Activated CD4-positive, alpha-beta memory T cell treated with anti-CD3 and anti-CD28 coated beads, Interleukin-2, amount 10 ng/mL, durations not matched to agents 7 days and 5 days (primary cell): ENCODE measurements at places on chromosomes 4 and X.

DNA sequence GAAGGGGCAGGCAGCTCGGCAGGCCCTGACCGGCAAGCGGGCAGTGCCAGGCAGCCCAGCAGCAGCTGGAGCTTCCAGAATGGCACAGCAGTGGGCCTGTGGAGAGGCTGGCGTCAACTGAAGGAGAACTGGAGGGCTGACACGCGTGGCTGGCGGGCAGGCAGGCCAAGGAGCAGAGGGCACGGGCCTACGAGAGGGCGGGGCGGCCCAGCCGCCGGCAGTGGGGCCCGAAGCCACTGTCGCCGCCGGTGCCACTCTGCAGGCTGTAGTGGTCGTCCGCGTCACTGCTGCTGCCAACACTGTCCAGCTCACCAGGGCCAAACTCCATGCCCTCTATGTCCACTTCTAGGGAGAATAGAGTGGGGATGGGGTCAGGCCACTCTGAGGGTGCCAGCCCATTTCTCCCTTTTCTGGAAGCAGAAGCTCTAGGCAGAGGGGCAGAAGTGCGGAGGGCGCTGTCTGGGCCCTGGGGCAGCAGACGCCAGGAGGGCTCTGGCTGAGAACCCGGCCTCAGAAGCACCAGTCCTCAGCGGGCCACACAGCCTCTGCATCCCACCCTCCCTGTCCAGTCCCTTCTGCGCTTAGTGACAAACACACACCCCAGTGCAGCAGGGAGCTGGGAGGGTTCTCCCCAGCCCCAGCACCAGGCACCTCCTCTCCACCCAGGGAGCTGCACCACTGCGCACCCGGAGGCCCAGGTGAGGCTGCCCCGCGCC, 8.6 kb upstream of the HAUS3 start:
- DNase-seq: peak; percentile 15

DNA sequence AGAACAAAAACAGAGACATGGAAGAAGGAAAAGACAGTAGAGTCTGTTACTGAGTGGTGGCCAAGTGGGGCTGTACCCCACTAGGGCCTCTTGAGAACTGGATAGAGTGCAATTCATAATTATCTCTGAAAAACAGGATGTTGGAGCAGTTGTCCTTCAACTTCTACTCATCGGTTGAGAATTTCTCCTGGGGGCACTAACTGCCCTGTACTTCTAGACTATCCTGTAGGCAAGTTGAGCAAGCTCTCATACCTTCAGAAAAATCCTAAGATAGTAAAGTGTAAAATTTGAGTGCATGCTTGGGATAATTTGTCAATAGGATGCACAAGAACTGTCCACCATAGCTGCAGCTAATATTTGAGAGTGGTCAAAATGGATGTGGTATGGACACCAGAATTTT, 179.7 kb upstream of the CNKSR2 start:
- no peak for DNase-seq

- DNase-seq: no peak
Measured at GRCh38 chr4:173397604-173398003, 1.3 kb downstream of the SCRG1 start.

DNA sequence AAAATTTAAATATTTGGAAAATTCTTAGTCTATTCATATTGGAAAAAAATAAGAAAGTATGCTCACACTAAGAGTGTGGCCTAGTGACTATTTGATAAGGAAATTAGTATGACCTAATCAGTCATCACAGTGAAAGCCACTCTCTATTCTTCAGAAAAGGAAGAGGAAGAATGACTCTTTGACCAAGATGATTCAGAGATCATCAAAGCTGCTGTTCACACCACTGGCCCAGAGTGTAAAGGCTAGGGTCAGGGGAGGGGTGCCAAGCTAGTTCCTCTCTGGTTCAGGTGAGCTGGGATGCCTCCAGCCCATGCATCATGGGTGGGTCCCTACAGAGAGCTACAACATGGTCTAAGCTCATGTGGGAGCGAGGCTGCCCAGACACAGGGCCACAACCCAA, 396.9 kb upstream of the NDST3 start:
- no peak for DNase-seq

DNA sequence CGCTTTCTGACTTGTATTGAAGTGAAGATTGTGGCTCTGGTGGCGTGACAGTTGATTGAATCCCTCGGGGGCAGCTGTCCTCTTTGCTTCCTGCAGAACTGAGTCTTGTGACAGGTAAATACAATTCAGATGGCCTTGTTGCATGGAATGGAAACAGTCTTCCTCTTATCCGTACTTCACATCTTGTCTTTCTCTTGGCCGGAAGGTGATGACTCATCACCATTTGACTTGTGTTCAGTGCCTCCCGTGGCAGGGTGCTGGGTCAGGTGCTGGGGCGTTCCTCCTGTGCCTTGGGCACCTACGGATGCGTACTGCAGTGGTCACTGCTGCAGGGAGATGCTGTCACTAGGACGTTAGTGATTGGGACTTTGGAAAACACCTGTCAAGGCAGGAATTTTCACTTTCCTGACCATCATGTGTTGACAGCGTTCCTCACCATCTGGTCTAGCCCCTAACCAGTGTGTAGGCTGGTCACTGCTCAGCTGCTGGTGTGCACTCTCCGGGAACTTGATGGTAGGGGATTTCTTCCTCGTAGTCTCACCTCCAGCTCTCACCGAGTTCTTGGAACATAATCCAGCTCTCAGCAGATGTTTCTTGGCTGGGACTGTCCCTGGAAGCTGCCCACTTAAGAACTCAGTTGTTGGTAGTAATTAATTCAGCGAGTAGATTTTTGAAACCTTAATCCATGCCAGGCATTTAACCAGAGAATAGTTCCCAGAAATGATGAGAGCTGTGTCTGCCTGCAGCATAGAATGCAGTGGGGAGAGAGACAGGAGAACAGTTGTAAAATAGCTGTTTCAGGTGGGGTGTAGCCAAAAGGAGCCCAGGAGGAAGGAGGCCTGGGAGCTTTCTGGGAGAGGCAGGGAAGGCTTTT, 7.2 kb downstream of the TBC1D14 start:
- peak; percentile 80 for DNase-seq

DNA sequence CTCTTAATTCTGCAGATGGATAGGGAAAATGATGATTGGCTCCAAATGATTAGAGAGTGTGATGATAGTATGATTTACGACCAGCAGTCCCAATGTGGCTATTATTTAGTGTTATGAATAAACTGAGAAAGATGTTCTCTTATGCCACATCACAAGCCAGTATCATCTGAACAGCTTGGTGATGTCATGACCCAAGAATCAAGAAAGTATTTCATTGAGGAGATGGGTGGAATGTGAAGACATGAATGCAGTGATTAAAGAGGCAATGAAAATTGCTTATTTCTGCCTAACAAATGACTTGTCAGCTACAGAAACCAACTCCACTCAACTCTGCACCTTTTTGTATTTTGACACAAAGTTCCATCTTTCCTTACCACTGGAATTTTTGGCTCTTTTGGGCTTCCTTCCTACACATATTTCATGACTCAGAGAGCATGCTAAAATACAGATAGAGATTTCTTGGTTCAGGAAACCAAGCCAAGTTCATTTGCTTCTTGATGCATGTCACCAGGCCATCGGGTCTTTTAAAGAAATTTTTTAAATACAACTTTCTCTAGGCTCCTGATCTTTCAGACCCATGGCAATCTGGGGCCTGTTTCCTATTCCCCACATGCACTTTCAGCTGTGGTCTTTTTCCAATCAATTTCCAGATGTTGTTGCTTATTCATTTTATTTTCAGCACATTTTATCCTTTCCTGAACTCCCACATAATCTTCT, 174.2 kb downstream of the HHIP start:
- DNase-seq: no peak

DNA sequence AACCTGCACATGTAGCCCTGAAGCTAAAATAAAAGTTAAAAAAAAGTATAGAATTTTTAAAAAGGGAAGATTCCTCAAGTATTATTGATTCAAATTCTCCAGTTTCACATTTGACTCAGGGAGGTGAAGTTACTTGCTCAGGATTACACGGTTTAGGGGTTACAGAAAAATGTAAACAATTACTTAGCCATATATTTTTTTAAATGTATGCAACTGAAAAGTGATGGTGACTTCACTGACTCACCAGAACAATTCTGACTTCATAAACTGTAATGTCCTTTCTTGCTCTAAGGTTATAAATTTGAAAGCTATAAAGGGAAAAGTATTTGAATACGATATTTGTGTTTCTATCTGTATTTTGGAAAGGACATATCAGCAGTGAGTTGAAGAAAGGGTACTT, 371.2 kb downstream of the SPRY1 start:
- no peak for DNase-seq

GRCh38 chr4:124529131-124529530, 183.4 kb downstream of the ANKRD50 start:
- no peak for DNase-seq

- DNase-seq: no peak
Measured at GRCh38 chr4:104210420-104210819, 284.3 kb downstream of the CXXC4 start.

DNA sequence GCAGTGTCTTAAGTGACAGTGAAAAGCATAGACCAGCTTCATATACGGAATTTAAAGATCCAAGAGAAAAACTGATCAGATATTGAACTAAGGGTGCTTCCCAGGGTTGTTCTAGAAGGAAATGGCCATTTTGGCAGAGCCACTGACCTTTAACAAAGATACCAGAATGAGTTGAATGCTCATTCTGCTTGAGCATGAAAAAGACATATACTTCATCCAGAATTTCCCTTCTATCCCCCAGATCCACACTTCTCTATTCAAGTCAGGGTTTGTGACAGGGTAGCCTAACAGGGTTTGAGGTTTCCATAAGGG, 45.6 kb upstream of the FAM9C start:
- no peak for DNase-seq

DNA sequence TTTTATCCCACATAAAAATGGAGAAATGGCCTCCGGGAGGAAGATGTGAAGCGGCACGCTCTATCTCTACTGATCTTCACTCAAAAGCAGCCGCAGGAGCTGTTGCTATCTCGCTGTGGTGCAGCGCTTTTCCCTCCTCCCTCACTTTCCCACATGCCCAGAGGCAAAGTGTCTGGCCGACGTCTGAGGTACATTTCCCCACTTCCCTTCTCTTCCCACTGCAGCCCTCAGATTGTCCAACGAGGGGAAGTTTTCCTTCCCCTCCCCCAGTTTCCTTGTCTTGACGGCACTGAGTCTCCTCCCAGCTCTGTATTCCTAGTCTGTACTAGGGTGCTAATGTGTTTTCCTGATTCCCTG, 660 bp upstream of the COL25A1 start:
- DNase-seq: no peak

DNA sequence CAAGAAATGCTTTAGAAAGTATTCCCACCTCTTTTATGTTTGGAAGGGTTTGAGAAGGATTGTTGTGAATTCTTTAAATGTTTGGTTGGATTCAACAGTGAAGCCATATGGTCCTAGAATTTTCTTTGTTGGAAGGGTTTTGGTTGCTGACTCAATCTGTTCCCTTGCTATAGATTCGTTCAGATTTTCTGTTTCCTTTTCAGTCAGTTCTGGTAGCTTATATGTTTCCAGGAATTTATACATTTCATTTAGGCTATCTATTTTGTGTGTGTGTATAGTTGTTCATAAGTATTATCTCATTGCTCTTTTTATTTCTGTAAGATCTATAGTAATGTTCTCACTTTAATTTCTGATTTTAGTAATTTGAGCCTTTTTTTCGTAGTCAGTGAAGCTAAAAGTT, 114.4 kb downstream of the MSN start:
- DNase-seq: no peak

DNA sequence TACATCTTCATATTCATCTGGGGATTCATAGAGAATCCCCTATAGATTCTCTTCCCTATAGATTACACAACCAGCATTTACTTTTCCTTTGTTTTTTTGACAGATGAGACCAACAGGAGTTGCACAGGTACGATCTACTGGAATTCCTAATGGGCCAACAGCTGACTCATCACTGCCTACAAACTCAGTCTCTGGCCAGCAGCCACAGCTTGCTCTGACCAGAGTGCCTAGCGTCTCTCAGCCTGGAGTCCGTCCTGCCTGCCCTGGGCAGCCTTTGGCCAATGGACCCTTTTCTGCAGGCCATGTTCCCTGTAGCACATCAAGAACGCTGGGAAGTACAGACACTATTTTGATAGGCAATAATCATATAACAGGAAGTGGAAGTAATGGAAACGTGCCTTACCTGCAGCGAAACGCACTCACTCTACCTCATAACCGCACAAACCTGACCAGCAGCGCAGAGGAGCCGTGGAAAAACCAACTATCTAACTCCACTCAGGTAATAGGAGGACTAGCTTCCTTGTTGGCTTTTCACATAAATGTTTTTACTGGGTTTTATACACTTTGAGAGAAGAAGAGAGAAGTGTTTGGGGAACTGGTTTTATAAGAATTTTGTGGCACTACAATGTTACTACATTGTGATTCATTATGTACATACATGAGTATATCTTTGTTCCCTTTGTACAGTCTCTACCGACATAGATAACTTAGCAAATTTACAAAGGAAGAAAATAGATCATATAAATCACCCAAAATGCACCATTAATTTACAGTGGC, 137.2 kb downstream of the DIPK2B start:
- DNase-seq: no peak

DNA sequence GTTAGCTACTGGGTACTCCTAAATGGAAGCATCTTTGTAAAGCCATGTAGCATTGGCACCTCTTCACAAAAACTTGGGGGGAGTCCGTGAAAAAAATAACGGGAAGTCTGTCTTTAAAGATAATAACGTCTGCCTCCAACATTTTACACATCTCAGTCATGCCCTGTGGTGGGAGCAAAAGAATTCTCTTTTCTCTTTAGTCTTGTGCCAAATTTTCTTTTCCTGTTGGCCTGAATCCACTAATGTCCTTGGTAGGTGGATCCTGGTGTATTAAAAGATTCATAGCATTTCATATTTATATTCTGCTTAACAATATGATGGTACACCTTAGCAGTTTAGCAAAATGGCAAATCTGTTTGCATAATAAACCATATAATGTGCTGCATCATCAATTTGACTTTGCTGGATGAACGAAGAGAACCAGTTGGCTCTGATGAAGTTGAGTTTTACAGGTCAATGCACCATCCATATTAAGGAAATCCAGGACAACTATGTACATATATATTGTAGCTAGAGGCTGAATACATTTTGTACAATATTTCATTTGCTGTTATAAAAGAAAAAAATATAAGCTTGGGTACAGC, 746.4 kb upstream of the MAGEB2 start:
- DNase-seq: no peak

DNA sequence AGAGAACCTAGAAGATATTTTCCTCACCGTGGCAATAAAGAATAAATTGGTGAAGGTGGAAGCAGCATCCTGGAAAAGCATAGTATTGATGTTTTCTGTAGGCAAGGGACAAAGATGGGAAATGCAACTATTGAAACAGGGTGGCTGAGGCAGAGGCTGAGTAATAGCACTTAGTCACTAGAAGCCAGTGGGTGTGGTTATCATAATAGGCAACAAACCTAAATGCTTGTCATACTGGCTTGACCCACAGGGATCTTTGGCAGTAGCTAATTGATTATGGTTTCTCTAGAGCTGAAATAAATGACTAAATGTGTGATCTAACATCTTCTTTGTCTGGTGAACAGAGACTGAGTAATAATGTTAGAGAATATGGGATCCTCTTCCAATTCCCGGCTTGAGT, 353.6 kb upstream of the RPS6KA3 start:
- DNase-seq: no peak

- no peak for DNase-seq
Measured at GRCh38 chr4:112766422-112766821, 129.5 kb downstream of the LARP7 start.
